Cortex of kidney (tissue), 1 donor: ENCODE measurements at places on chromosomes 1 and 21.

DNA sequence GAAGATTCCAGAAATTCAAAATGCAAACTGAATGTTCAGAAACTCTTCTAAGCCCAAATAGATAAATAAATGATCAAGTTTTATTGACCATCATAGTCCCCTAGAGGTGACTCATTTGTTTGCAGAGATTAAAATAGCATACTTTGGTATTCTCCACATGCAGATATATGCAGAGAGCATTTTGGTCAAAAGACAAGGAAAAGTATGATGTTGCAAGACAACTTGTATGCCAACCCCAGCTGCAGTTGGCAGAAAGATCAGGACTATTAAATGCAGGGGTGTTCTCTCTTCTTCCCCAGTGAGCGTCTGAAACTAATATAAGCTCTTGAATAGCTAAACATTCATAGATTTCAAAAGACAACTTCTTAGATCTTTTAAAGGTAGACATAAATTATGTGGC, 404.9 kb downstream of the LTN1 start:
- no peak for DNase-seq

GRCh38 chr1:31804098-31804497, 11.7 kb downstream of the SPOCD1 start:
- DNase-seq = no peak

DNA sequence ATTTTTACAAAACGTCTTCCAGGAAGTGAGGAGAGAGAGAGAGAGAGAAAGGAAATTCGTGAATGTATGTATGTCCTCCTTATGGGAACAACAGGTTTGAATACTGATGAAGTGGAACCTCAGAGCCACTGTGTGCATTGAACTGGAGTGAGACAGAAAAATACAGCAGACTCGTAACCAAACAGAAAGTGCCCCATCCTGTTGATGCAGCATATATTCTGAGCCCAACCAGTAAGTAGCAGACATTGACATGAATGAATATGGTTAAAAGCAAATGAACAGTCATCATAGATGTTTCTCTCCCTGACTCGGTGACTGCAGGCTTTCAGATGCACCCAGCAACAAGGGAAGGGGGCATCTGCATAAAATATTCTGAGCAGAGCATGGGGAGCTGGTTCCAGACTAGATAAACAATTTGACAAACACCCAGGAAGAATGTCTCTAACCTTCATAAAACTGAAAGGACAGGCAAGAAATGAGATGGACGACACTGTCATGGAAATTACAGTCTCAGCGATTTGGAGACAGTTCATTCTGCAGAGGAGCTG, 471.0 kb upstream of the PBX1 start:
- DNase-seq = no peak

- no peak for DNase-seq
Measured at GRCh38 chr1:20753589-20753988, 21.1 kb upstream of the SH2D5 start.

DNA sequence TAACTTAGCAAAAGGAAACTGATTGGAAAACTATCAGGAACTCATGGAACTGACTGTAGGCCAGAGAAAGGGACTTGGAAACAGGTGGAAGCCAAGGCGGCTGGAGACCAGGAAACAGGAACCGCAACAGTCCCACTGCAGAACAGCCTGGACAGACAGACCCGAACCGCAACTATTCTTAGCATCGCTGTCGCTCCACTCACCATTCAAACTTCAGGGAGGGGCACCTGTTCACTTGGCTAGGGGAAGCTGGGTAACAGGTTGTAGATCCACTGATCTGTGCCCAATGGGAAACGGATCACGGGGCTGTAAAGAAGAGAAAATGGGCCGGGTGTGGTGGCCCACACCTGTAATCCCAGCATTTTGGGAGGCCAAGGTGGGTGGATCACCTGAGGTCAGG, 61.9 kb downstream of the CLSTN1 start:
- DNase-seq = no peak

DNA sequence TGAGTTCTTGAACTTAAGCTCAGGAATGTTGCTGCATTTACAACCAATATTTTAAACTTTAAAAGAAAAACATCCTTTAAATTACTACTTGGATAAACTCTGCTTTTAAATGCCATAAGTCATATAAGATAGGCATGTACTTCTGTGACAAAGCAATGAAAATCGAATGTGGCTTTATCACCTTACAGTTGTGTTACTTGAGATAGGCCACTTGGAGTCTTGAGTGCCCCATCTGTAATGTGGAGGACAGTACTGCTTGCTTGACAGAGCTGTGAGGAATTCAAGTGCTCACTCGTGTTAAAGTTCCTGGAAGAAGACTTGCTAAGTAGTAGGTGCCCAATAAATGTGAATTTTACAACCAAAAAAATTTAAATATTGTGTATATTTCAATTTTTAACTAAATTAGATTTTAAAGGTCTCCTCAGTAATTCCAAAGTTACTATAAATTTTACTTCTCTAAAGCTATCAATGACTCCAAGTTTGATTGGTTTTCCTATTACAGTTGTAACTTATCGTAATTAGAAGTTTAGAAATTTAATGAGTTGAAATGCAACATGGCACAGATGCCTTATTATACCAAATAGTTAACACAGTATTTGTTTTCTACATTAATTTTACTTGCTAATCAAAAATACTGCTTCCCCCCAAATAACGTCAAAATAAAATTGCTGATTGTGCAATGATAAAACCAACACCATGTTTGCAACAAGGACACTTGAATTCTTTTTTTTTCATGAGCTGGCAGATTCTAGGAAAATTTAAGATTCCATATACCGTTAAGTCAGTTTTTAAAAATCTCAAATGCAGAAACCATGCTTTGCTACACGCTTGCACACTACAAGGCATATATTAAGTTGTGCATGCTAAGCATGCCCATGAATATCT, 21.8 kb downstream of the PSMB2 start:
- DNase-seq = no peak
